ENCODE measurements at places on chromosomes 1 and 21.
A peak's percentile ranks its signal among the peaks of the same experiment; 100 is the strongest.

- peak; percentile 5 for DNase-seq
These were observed 15.8 kb downstream of the ODF2L start for GRCh38 chr1:86380257-86380861.

DNA sequence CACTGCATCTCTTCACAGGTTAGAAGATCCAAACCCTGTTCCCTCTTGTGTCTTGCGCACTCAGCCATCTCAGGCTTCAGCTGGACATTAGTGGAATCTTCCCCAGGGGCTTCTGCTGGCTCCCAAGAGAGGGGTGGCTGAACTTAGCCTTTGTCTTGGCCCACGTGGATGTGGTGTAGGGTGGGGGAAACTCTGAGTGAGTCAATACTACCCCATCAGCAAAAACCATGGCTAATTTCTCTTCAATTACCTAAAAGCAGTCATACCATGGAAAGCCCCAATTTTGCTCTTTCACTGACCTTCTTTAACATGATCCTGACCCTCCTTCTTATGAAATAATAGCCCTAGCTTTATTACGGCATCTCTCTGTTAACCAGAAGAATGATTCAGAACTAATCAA, 72.5 kb upstream of the RAB3GAP2 start:
- no peak for DNase-seq

DNA sequence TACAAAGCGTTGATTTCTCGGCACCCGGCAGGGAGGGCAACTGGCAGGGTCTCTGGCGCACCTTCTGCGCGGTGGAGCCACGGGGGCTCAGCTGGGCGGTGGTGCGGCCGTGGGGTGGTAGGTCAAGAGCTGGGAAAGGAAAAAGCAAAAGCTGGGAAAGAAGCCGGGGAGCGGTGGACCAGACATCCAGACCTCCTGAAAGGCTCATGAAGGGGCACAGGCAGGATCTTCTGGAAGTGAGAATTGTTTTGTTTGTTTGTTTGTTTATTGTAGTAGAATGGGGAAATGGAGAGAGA, 7.2 kb upstream of the RNU1-1 start:
- DNase-seq = no peak

- DNase-seq = no peak
These were observed 21.9 kb upstream of the LSM10 start for GRCh38 chr1:36419569-36419968.

DNA sequence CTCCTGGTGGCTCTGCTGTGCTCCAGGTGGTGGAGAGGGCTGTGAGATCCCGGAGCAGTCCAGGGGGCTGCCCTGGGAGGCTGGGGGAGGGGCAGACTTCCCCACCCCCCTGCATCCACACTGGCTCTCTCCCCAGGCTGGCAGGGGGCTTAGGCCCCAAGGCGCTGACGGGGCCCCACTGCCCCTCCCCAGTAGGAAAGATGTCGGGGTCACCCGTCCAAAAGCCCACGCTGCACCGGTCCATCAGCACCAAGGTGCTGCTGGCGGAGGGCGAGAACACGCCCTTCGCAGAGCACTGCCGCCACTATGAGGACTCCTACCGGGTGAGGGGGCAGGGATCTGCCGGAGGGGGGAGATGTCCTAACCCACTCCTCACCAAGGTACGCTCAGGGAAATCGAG, 5.8 kb downstream of the RNF207 start:
- no peak for DNase-seq

DNA sequence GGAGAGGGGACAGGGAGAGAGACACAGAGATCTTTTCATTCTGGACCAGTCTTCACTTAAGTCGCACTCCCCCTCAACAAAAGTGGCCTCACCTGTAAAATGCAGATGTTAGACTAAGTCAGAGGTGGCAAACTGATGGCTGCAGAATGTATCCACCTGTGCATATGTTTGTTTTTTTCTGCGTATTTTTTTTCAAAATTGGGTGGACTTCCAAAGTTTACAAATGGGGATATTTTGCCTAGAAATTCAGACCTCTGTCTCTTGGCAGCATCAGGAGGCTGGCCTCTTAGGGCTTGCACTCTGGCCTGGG, 525.0 kb downstream of the MATN1 start:
- DNase-seq = no peak

DNA sequence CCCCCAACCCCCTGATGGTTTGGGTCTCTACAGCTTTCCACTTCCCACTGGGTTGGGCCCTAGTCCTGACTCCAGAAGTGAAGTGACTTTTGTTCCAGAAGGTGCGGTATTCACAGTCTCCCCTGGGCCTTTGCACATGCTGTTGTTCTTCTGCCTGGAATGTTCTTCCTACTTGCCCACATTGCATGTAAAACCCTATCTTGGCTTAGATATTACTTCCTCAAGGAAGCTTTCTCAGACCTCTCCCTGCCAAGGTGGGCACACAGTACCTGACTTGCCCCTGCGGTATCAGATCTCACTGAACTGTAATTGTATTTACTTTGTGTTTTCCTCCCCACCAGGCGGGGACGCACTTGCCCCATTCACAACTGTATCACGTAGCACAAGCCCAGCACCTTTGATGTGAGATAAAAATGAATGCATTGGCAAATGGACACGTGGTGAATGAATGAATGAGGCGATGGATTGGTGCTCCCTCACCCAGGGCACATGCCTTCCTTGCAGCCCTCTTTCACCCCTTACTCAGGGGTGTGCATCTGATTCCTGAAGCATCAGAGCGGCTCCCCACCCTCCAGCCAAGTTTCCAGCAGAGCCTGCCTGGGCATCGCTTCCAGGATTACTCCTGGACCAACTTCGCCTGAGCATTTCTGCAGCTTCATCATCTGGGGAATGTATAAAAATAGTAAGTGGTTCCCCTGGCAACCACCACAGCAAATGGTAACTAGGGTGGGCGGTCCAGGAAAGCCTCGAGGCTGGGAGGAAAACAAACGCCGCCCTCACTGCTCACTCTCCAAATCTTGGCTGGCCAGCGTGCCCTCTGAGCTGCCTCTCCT, 19.8 kb downstream of the NENF start:
- DNase-seq = no peak

DNA sequence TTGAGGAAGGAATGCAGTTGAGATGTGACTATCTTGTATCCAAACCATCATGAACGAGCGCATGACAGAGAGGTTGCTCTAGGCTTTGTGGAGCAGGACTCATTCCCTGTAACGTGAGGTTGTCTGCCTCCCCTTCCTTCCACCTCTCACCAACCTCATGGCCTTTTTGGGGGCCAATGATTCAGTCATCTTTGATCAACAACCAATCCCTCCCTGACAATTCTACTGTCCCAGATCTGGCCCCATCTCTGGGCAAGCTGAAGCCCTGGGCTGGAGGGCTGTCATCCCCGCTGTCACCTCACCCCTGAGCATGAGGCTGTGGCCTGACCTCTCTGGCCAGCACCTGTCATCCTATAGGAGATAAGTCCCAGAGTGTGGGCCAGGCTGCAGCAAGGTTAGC, 19.7 kb downstream of the MTARC1 start:
- DNase-seq = no peak

- no peak for DNase-seq
These were observed 300.3 kb upstream of the B3GALT2 start for GRCh38 chr1:193486671-193487229.

GRCh38 chr1:43550598-43551246, 20.0 kb downstream of the PTPRF start:
- no peak for DNase-seq

- DNase-seq = no peak
These were observed 29.4 kb downstream of the COA7 start for GRCh38 chr1:52668711-52669110.

- DNase-seq = no peak
These were observed 3.8 kb upstream of the CA6 start for GRCh38 chr1:8941906-8942305.

GRCh38 chr1:44792736-44793502, 4.9 kb upstream of the BEST4 start:
- no peak for DNase-seq

- DNase-seq = no peak
These were observed 106.7 kb upstream of the ETS2 start for GRCh38 chr21:38699048-38699447.

GRCh38 chr1:156012051-156012817, 8.5 kb downstream of the SSR2 start:
- DNase-seq = no peak

GRCh38 chr1:89781494-89782126, 39.2 kb upstream of the LRRC8D start:
- no peak for DNase-seq

DNA sequence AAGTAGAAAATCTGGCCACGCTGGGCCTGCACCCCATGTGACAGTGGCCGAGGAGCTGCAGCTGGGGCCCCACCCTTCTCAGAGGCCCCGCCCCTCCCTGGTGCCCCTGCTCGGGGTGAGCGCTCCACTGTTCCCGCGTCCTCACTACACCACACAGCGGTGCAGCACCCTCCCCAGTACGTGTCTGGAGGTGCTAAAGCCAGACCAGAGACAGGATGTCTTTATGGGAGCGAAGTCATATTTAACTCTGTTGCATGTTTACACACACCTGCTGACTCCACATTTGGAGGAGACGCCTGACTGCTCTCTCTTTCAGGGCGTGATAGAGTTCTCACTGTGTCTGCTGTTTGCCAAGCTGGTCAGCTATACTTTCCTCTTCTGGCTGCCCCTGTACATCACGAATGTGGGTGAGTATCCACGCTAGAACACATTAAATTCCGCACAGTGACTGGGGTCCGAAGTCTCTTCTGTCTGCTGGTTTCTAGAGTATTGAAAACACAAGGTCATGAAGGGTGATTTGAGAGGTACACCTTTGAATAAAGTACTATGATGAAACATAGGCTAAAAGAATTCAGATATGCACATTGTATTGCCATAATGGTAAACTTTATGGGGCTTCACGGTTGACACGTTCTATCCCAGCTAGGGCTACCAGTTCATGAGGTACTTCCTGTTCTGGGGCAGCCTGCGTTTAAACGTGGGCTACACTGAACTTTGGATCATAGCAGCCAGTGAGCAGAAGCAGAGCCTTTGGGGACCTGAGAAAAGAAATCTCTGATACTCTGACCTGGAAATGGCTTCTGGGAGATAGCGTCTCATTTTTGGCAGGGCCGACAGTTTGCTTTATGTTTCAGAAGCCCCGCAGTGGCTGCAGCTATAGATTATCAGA, 48.4 kb downstream of the SLC37A1 start:
- DNase-seq = no peak

DNA sequence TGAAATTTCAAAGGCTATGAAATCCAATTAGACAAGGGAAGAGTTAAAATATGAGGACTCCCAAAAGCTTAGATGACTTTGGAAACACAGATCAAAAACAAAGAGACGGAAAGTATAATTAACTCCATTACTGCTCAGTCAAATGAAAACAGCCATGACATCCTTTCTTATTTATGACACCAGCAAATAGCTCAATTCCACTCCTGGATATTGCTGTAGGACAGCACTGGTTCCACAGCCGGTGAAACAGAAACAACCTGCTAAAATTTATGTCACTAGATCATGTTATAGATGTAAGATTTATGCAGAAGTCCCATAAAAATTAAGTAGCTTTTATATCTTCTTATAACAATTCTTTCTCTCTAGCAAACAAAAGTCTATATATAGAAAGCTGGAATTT, 65.6 kb upstream of the RRP15 start:
- no peak for DNase-seq

DNA sequence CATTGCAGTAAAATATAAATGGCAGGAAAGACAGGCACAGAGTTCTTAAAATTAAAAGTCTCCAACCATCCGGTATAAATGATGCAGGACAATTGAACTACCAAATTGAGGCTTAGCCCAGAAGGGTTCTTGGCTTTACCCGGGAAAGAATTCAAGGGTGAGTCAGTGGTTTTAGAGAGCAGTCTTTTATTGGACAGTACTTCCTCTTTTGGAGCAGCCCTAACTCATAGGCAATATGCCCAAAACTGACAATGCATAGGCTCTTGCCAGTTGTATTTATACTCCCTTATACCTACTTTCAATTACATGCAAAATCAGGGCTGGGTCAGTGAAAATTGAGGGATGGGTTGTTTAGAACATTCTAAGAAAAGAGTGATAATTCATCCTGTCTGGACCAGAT, 1628.9 kb upstream of the PRMT6 start:
- no peak for DNase-seq

- no peak for DNase-seq
These were observed 272.3 kb downstream of the NEGR1 start for GRCh38 chr1:72010094-72010431.

- no peak for DNase-seq
These were observed 818 bp downstream of the FHL3 start for GRCh38 chr1:38004284-38005108.

DNA sequence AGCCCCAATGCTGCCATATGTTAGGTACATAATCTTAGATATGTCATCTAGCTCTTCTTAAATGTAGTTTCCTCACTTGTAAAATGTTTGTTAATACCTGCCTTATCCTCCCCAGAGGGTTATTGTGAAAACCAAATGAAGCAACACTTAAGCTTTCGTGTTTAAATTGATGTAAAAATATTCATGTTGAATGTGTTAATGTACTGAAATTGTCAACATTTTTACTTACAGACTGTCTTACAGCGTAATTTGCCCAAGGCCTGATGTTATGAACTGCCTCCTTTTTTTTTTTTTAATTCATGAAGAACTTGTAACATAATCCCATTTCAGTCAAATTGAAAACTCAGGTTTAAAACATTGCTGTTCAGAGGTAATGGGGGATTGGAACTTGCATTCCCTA, 25.6 kb upstream of the ENAH start:
- no peak for DNase-seq

DNA sequence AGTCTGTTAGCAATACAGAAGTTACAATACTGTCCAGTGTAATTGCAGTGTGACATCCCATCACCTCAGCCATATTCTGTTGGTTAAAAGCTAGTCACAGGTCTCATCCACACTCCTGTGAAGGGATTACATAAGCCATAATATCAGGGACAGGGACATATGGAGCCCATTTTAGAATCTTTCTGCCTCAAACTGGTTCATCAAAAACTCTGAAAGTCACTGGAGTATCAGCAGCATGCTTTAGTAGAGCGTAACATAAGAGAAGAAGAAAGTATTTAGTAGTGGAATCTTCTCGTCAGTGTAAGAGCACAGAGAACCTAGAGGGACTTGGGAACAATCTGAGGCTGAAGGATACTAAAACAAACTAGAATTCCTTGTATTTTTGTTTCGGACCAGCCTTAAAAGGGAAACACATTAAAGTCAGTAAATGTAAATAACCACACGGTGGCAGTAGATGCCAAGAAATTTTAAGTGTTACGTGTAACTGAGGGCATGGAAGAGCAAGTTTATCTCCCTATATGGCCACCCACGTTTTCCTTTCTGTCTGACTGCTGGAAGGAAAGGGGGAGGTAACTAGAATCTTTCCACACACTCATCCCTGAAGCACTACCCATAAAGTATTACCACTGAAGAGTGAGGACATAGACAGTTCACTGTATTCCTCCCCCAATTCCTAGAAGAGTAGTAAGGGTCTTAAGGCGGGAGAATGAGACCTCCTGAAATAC, 41.6 kb upstream of the AGL start:
- peak; percentile 62 for DNase-seq

Data from NCI-H1930 (cell line).